Posterior vena cava (tissue), 2 donors: ENCODE measurements at places on chromosomes 16 and 17. TPM values are rescaled to one million over a fixed set of nuclear protein-coding genes. Genes with fewer than 3 reads are reported as not detected.

MYO1C gene
- total RNA-seq: 270 TPM

TLCD1 gene
- total RNA-seq: 2.2 TPM

SEPTIN1 gene
- 3.0 TPM for total RNA-seq

TEX19 gene
- total RNA-seq: not detected

HSPB9 gene
- total RNA-seq: not detected

TMC8 gene
- 15.7 TPM for total RNA-seq

CNTNAP4 gene
- 0.24 TPM for total RNA-seq

KRT24 gene
- not detected for total RNA-seq

DPEP3 gene
- not detected for total RNA-seq

GFAP gene
- total RNA-seq: 1.7 TPM
